ENCODE measurements at places on chromosomes 7 and 10. TPM values are rescaled to one million over a fixed set of nuclear protein-coding genes. Genes with fewer than 3 reads are reported as not detected.

LRRC61 gene
- total RNA-seq, result 10.7 TPM

SGCE gene
- total RNA-seq, result 6.8 TPM

DNA sequence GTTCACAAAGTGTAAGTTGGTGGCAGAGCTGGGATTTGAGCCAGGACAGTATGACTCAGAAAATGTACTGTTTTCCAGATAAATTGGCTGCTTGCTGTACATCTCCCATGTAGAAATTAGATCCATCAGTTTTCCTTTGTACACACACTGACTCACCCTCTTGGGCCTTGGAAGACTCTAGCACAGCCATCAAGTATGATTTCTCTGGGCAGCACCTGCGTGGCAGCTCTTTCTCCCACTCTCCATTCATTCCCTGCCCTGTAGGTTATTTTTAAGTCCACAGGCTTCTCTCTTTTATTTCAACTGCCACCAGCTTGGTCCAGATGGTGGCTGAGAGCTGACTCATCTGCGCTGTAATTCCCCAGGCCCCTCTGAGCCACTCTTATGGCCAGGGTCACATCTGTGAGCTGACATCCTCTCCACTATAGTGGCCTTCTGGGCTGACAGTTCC is 28.3 kb upstream of the SDK1 start:
- no peaks in the 10 kb centered on the region for H3K36me3 ChIP-seq
- H3K27me3 ChIP-seq, result peaks cover 2% of the 10 kb centered on the region
- H3K4me1 ChIP-seq, result no peaks in the 10 kb centered on the region
- H3K27ac ChIP-seq, result no peak overlapping the region
- DNase-seq, result no peak

DNA sequence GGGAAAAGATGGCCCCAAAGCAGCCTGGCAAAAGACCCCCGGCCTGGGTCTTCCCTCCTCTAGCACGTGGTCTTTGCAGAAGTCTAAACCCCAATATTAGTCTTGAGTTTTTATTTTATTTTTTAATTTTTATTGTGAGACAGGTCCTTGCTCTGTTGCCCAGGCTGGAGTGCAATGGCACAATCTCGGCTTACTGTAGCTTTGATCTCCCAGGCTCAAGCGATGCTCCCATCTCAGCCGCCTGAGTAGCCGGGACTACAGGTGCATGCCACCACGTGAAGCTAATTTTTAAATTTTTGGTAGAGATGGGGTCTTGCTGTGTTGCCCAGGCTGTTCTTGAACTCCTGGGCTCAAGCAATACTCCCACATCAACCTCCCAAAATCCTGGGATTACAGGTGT is 40.3 kb upstream of the MXI1 start:
- peaks cover 22% of the 10 kb centered on the region for H3K4me1 ChIP-seq
- H3K36me3 ChIP-seq, result no peaks in the 10 kb centered on the region
- no peak overlapping the region for H3K4me3 ChIP-seq
- H3K27ac ChIP-seq, result no peak overlapping the region
- no peak for DNase-seq

- no peaks in the 10 kb centered on the region for H3K36me3 ChIP-seq
- H3K27ac ChIP-seq, result no peak overlapping the region
- no peaks in the 10 kb centered on the region for H3K4me1 ChIP-seq
- no peak overlapping the region for H3K4me3 ChIP-seq
- DNase-seq, result no peak
Observed at GRCh38 chr7:142896741-142897379, 11.3 kb upstream of the TRPV6 start.

DNA sequence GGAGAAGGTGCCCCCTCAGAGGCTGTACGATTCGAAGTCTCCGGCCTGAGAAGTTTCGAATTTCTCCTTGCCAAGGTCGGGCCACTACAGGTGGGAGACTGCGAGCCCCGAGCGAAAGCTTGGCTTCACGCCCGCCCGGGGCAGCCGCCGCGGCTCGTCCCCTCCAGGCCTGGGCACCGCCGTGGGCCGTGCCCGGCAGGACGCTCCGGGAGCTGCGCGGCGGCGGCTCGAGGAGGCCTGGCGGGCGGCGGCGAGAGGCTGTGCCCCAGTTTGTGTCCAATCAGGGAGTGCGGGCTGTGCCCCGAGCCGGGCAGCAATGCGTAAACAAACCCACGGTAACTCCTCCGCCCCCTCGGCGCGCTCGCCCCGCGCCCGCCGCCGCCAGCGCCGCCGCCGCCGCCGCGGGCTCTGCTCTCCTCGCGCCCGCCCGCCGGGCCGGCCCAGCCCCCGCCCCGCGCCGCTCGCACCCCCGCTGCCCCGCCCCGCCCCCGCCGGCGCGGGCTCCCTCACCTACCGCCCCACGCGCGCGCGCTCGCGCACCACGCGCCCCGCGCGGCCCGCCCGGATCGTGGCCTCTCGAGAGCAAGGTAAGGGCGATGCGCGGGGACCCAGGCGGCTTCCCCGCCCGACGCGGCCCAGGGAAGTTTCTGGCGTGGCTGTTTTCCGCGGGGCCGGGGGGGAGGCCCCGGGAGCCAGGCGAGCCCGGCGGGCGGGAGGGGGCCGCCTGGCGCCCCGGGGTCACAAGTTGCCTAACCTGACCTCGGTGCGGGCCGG is 57.8 kb upstream of the PCGF5 start:
- peak overlapping the region; percentile 82 for H3K27ac ChIP-seq
- H3K27me3 ChIP-seq, result no peaks in the 10 kb centered on the region
- peak overlapping the region; percentile 90 for H3K4me3 ChIP-seq
- no peak for DNase-seq
- peaks cover 46% of the 10 kb centered on the region for H3K4me1 ChIP-seq
- peaks cover 8% of the 10 kb centered on the region for H3K36me3 ChIP-seq

- DNase-seq, result no peak
- H3K4me3 ChIP-seq, result no peak overlapping the region
- peaks cover 3% of the 10 kb centered on the region for H3K4me1 ChIP-seq
- no peaks in the 10 kb centered on the region for H3K27me3 ChIP-seq
- H3K36me3 ChIP-seq, result peaks cover 39% of the 10 kb centered on the region
- H3K27ac ChIP-seq, result no peak overlapping the region
Observed at GRCh38 chr7:149001427-149002068, 26.8 kb downstream of the PDIA4 start.

All from activated B cell treated with CpG ODN at 0.5 μM for 24 hours (primary cell).